ENCODE measurements at places on chromosomes 5 and 9.

- no peak for DNase-seq
These were observed 203.8 kb downstream of the TSSK1B start for GRCh38 chr5:113230711-113231652.

DNA sequence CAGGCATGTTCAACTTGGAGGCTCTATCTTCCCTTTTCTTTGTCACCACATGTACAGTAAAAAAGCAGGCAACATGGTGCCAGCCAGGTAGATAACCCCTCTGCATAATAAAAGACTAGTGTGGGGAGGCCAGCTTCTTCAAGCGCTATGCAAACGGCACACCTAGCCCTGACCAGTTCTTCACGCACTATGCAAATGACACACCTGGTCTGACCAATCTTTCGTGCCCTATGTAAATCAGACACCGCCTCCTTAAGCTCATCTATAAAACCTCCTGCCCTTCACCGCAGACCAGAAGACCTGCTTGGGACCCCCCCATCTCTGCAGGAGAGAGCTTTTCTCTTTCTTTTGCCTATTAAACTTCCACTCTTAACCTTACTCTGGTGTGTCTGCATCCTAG lies 28.1 kb upstream of the UGCG start:
- no peak for DNase-seq

DNA sequence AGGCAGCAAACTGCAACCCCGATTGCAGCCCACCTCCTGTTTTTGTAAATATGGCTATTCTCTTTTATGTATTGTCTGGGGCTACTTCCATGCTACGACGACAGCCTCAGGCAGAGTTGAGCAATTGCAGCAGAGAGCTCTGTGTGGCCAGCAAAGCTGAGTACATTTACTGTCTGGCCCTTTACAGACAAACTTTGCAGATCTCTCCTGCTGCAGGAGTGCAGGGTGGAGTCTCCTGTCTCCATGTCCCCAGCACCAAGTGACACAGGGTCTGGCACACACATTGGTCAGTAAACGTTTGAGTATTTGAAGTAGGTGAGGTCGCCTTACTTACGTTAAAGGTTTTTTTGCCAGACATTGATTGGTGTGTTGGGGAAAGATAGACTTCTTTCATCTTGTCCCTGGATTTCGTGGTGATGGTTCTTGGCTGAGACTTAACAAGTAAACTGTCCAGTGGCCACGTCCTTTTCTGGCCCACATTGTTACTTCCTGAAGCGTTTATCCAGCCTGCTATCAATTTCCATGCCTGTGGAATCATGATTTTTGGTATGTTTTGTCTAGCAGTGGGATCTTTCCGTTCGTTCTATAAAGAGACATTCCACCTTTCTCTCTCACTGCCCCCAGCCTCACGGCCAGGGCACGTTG lies 27.2 kb downstream of the PRRC2B start:
- DNase-seq = peak; percentile 66

GRCh38 chr5:1279443-1280151 lies 15.3 kb downstream of the TERT start:
- DNase-seq = no peak

GRCh38 chr5:453725-454481 lies 10.9 kb downstream of the EXOC3 start:
- no peak for DNase-seq

GRCh38 chr5:125829349-125829748 lies 593.9 kb upstream of the GRAMD2B start:
- DNase-seq = no peak

GRCh38 chr9:136952876-136953770 lies 1.1 kb downstream of the LCN12 start:
- DNase-seq = no peak

DNA sequence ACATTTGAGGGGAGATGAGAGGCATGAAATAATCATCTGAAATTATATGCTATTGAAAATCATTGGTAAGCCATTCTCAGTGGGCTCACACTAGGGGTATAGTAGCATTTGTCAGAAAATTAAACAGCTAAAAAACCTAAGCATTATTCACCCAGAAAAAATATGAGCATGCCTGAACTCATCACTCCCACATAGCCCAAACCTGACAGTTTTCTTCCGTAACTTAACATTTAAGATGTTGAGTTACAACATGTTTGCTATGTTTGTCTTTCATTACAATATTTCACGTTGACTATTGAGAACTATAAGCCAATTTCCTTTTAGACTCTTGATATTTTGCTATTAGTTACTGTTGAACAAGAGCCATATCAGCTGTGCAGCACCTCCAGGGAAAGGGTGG lies 23.5 kb upstream of the GHR start:
- no peak for DNase-seq

GRCh38 chr5:172505403-172505759 lies 51.1 kb upstream of the SH3PXD2B start:
- DNase-seq = no peak

All from cardiac muscle cell (in vitro differentiated cells and primary cell).